ENCODE measurements at places on chromosomes 11 and 22. TPM values are rescaled to one million over a fixed set of nuclear protein-coding genes. Genes with fewer than 3 reads are reported as not detected.

- H3K36me3 ChIP-seq: no peaks in the 10 kb centered on the region
- no peak overlapping the region for H3K27ac ChIP-seq
- DNase-seq: peak; percentile 31
- no peak overlapping the region for H3K4me3 ChIP-seq
- peaks cover 13% of the 10 kb centered on the region for H3K4me1 ChIP-seq
These were observed 71.8 kb downstream of the ADAMTS15 start for GRCh38 chr11:130520271-130520671.

Gene GP1BB
- total RNA-seq: 65.1 TPM

Gene MPEG1
- 0.87 TPM for total RNA-seq

GRCh38 chr11:10670099-10670498 lies 23.5 kb downstream of the IRAG1 start:
- H3K4me3 ChIP-seq: no peak overlapping the region
- peak overlapping the region; percentile 80 for H3K27ac ChIP-seq
- no peak for DNase-seq
- peaks cover 31% of the 10 kb centered on the region for H3K4me1 ChIP-seq
- no peaks in the 10 kb centered on the region for H3K27me3 ChIP-seq
- H3K36me3 ChIP-seq: no peaks in the 10 kb centered on the region

Gene IFITM1
- 63.1 TPM for total RNA-seq

Gene SCO2
- total RNA-seq: 4.1 TPM

DNA sequence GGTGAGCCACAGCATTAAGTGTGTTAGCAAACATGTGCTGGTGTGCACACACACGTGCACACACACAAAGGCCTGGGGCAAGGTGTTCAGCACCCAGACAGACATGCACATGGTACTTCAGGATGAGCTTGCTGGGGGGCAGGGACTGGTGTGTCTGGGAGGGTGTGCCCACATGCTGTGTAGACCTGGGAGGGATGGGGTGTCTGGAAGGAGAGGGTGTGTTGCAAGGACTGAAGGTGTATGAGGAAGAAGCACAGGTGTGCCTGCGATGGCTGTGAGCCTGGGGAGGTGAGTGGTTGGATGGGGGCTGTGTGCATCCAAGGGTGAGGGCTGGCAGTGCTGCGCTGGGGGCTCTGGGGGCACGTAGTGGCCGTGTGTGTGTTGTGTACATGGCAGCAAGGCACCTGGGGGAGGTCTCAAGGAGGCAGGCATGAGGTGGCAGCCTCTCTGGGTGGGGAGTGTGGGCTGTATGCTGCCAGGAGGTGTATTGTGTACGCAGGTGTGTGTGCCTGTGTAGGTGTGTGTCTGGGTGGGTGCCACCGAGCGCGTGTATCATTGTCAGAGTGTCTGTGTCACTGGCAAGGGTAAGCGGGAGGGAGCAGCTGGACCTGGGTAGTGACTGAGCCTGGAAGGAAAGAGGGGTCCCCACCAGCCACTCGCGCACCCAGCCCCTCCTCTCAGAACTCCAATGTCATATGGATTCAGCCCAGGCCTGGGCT lies 2.2 kb downstream of the NRXN2 start:
- no peak overlapping the region for H3K4me3 ChIP-seq
- no peak overlapping the region for H3K27ac ChIP-seq
- peaks cover 3% of the 10 kb centered on the region for H3K4me1 ChIP-seq
- no peak for DNase-seq
- H3K36me3 ChIP-seq: no peaks in the 10 kb centered on the region

Gene FERMT3
- total RNA-seq: 8.2 TPM

Gene GGT5
- 15.0 TPM for total RNA-seq

- no peaks in the 10 kb centered on the region for H3K27me3 ChIP-seq
- H3K4me3 ChIP-seq: peak overlapping the region; percentile 56
- no peak for DNase-seq
- H3K36me3 ChIP-seq: no peaks in the 10 kb centered on the region
These were observed 963 bp downstream of the TYMP start for GRCh38 chr22:50528682-50529415.

Gene GSTT2B
- 0.87 TPM for total RNA-seq

- H3K4me3 ChIP-seq: no peak overlapping the region
- DNase-seq: peak; percentile 30
- H3K36me3 ChIP-seq: no peaks in the 10 kb centered on the region
- no peak overlapping the region for H3K27ac ChIP-seq
- peaks cover 17% of the 10 kb centered on the region for H3K4me1 ChIP-seq
- H3K27me3 ChIP-seq: no peaks in the 10 kb centered on the region
These were observed 3.0 kb downstream of the RHOG start for GRCh38 chr11:3837793-3838192.

DNA sequence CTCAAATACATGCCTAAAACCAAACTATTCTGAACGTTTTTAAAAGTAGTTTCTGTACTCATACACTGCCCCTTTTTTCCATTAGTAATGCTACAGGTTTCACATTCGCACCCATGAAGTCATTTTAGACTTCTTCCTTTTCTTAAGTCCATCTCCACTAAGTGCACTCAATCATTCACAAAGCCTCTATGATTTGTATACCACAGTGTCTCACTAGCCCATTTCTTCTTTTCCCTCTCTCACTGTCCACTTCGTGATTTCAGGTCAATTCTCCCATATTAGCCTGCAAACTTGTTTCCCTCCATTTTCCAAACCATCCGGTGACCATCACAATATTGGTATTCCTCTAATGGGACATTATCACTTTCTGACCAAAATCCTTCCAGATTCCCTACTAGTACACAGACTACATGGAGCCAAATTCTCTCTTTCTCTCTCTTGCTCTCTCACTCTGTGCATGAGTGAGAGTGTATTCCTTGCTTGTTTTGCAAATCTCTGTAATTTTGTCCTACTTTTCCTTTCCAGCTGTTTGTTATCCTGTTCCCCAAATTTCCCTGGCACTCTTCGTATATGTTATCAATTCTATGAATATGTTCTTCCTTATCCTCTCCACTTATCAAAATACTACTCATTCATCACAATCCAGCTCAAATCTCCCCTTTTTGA lies 3.4 kb upstream of the ZC3H12C start:
- H3K27me3 ChIP-seq: no peaks in the 10 kb centered on the region
- no peaks in the 10 kb centered on the region for H3K36me3 ChIP-seq
- H3K4me1 ChIP-seq: peaks cover 8% of the 10 kb centered on the region

DNA sequence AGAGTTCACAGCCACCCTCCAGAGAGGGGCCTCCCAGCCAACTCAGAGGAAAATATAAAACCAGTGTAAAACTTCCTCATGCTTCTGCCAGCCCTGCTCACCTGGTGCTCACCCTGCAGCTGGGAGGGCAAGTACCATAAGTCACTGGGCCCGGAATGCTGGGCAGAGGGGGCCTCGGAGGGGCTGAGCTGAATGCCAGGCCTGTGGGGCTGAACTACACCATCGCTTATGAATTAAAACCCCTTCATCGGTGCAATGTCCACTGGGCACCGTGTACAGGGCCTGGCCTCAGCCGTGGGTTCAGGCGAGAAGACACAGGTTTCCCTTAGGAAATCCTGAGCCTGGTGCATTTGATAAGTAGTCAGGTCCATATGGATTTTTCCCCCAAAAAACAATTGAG lies 828.6 kb downstream of the TBC1D22A start:
- no peaks in the 10 kb centered on the region for H3K27me3 ChIP-seq
- H3K4me1 ChIP-seq: no peaks in the 10 kb centered on the region
- no peaks in the 10 kb centered on the region for H3K36me3 ChIP-seq
- no peak overlapping the region for H3K4me3 ChIP-seq

Gene KDM4D
- total RNA-seq: 44.2 TPM

Gene GAB2
- total RNA-seq: 9.2 TPM

Gene MPPED2
- 13.4 TPM for total RNA-seq

DNA sequence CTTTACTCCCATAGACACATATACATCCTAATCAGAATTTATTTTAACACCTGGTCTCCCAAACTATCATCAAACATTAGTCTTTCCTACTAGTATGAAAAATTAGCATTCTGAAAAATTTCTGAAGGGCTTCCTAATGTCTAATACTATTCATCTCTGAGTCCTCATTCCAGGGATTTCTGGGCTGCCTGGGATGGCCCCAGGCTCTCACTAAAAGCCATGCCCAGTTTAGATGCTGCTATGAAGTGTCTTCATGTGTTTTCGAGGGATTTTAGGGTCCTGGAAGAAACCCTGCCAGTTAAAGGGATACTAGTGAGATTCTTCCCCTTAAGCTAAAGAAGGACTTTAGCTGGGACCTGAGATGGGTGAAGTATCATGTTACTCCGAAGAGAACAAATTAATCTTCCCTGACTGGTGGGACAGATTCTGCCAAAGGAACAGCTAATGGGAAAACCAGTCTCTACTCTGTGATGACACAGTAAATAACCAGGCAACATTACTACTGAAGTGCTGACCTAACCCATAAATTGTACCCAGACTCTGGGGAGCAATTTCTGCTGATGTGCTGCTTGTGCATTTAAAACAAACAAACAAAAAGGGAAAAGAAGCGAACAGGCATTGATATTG lies 342.6 kb downstream of the SOX6 start:
- H3K27ac ChIP-seq: no peak overlapping the region
- H3K4me1 ChIP-seq: peaks cover 6% of the 10 kb centered on the region
- no peaks in the 10 kb centered on the region for H3K36me3 ChIP-seq

Gene SAA2
- 2.4 TPM for total RNA-seq

Gene CTR9
- 47.3 TPM for total RNA-seq

Gene CCDC15
- total RNA-seq: 14.9 TPM

GRCh38 chr11:7538466-7539454 lies 25.0 kb downstream of the PPFIBP2 start:
- no peak for DNase-seq
- H3K36me3 ChIP-seq: no peaks in the 10 kb centered on the region
- H3K4me3 ChIP-seq: no peak overlapping the region
- no peak overlapping the region for H3K27ac ChIP-seq
- peaks cover 3% of the 10 kb centered on the region for H3K4me1 ChIP-seq

- no peaks in the 10 kb centered on the region for H3K36me3 ChIP-seq
- no peaks in the 10 kb centered on the region for H3K27me3 ChIP-seq
- H3K4me1 ChIP-seq: peaks cover 8% of the 10 kb centered on the region
These were observed 47.1 kb downstream of the CWC15 start for GRCh38 chr11:94926271-94926625.

Gene PNPLA3
- total RNA-seq: 1.7 TPM

DNA sequence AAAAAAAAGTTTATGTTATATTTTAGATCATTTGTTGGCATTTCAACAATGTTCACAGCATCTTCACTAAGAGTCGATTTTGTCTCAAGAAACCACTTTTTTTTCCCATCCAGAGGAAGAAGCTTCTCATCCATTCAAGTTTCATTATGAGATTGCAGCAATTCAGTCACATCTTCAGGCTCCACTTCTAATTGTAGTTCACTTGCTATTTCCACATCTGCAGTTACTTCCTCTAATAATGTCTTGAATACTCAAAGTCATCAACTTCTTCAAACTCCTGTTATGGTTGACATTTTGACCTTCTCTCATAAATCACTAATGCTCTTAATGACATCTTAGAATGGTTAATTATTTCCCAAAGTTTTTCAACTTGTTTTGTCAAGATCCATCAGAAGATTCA lies 61.3 kb upstream of the CHORDC1 start:
- H3K4me1 ChIP-seq: no peaks in the 10 kb centered on the region
- H3K36me3 ChIP-seq: no peaks in the 10 kb centered on the region
- no peak overlapping the region for H3K27ac ChIP-seq
- H3K27me3 ChIP-seq: no peaks in the 10 kb centered on the region

GRCh38 chr11:75801362-75802020 lies 13.5 kb upstream of the UVRAG start:
- no peak overlapping the region for H3K4me3 ChIP-seq
- H3K27ac ChIP-seq: no peak overlapping the region
- peak; percentile 25 for DNase-seq
- no peaks in the 10 kb centered on the region for H3K4me1 ChIP-seq
- H3K27me3 ChIP-seq: no peaks in the 10 kb centered on the region

Measured in testis (tissue), 5 donors.